T-cell (primary cell): ENCODE measurements at places on chromosomes 2 and 18.

DNA sequence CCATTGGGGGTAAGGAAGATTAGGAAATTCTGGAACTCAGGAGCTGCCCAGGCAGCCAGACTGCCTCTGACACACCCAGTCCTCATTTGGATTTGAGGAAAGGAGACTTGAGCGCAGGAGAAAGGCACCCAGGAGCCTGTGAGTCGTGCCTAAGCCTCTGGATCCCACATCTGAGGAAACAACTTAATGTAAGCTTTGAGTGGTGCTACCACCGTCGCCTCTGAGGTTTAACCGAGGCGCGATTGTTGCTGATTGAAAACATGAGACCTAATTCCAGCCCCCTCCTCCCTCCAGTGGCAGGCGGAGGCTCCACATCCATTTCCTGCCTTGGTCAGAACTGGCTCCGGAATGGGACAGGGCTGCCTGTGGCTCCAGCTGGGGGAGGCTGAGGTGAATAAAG, 176.7 kb upstream of the PKDCC start:
- no peak for DNase-seq

DNA sequence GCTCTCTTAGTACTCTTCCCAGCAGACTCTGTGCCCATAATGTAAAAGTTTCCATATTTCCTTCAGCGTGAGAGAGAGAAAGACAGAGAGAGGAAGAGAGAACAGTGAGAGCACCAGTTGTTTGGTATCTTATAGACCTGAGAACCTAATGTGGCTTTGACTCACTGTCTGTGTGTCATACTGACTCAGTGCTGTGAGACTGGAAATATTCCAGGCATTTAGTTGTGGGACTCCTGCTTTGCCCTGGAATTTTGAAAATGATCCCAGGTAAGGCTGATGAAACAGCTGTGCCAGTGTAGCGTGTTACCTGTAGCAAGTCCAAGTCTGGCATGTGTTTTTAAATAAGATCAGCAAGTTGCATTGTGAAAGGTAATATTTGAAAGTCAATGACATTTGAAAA, 87.9 kb upstream of the KCNH7 start:
- no peak for DNase-seq

DNA sequence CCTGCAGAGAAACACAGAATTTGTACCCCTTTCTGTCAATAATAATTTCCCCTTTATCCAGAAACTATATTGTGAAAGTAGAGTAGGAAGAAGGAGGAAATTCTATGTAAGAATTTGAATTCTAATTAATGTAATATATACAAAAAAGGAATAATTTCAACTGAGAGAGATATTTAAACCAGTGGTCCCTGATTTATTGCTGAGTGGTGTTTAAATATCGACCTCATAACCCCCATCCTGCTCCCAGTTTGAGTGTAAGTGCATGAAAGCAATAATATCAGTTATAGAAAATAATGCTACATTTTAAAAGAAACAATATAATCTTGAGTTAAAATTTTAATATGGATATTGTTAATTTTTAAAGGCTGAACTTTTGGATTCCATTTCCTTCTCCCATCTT, 286.2 kb upstream of the REG3G start:
- no peak for DNase-seq

GRCh38 chr18:72871091-72871490, 3.3 kb upstream of the NETO1 start:
- DNase-seq: no peak

DNA sequence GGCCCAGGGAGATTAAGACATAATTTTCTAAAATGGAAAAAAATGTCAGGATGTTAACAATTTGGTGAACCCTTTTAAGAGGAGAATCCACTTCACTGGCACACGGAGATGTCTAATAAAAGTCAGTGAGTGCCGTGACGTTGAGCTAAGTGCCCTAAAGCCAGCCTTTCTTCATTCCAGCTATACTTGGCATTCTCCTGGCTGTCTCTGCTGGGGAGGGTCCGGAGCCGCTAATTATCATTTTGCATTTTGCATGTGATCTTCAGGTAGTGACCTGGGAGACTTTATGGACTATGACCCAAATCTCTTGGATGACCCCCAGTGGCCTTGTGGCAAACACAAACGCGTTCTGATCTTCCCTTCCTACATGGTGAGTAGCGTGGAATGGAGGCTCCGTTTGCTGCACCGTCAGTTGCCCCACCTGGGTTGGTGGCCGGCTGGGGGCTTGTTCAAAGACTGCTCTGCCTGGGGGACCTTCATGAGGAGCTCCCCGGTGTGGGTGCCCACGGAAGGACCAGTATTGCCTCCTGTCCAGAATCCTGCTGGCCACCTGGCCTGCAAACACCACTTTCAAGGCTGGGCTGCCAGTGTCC, 101.7 kb downstream of the CABLES1 start:
- DNase-seq: no peak

- DNase-seq: no peak
Measured at GRCh38 chr2:43269074-43269572, 42.7 kb upstream of the ZFP36L2 start.

DNA sequence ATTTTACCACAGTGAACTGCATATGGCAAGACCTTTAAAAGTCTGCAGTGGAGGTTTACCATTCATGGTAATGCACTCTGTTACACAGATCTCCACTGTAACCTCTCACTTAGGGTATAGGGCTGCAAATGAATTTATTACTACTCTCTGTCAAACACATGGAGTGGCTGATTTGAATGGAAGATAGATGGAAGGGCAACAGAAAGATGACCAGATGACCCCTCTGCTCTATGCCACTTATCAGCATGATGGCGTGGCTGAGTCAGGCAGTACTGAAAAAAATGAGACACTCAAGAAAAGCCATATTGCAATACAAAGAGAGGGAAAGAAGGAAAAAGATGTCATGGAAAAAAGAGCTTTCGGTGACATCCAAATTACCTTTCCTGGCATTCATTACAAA, 72.3 kb downstream of the ABCA12 start:
- no peak for DNase-seq

GRCh38 chr18:5370332-5370731, 74.8 kb upstream of the ZBTB14 start:
- DNase-seq: no peak

DNA sequence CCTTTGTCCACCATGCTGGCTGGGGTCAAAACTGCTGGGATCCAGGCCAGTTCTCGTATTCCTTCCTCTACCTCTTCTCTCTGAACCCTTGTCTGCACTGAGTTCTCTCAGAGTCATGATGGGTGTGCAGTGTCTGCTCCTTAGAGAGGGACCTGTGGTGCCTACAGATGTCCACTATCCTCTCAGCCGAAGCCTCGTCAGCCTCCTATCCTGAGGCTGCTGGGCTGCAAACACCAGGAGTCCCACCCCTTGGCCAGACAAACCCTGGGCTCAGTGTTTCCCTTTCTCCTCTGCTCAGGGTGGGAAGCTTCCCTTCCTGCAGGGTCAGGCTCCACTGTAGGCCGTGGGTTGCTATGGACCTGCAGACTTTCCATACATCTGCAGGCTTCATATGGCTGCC, 2.3 kb downstream of the INPP5D start:
- no peak for DNase-seq

GRCh38 chr2:109474319-109474825, 139.4 kb downstream of the SEPTIN10 start:
- DNase-seq: no peak

DNA sequence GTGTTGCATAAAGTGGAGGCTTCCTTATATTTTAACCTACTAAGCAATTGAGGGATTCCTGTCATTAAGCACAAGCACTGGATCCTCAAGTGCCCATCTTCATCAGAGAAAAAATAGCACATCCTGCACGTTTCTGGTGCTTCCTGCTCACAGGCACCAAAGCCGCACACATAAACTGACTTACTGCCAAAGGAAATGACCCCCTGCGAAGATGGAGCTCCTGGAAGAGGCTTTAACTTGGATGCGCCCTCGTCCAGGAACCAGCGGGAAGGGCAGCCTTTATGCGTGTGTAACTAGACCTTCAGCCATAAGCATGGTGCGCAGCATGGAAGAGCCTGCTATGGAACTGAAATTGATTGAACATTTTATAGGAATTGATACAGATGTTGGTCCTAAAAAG, 188.7 kb downstream of the FTCDNL1 start:
- DNase-seq: no peak

DNA sequence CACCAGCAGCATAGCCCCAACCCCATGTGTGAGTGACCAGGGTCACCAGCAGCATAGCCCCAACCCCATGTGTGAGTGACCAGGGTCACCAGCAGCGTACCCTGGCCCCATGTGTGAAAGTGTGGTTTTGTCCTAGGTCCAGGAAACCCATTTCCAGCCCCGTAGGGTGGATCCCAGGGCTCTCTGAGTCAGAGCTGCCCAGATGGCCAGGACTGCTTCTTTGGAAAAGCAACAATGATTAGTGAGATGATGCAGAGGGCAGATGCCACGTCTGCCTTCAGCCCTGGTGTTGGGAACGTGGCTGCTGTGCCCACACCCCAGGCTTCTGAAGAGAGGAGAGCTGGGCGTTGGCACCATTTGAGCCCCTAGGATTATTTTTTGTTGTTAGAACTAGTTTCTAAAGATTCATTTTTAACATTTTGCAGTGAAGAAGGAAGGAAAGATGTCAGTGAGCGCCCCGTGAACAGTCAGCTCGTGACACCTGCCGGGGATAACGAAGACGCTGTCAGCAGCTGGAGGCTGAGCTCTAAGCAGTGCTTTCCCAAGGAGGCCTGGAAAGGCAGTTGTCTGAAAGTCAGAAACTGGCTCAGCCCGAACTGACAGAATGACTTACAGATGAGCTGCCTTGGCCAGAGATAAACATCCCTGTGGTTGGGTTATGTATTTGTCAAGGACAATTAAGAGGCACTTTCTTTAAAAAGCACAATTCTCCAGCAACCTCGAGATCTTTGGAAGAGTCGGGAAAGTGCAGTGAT, 32.1 kb upstream of the KCNG2 start:
- no peak for DNase-seq

DNA sequence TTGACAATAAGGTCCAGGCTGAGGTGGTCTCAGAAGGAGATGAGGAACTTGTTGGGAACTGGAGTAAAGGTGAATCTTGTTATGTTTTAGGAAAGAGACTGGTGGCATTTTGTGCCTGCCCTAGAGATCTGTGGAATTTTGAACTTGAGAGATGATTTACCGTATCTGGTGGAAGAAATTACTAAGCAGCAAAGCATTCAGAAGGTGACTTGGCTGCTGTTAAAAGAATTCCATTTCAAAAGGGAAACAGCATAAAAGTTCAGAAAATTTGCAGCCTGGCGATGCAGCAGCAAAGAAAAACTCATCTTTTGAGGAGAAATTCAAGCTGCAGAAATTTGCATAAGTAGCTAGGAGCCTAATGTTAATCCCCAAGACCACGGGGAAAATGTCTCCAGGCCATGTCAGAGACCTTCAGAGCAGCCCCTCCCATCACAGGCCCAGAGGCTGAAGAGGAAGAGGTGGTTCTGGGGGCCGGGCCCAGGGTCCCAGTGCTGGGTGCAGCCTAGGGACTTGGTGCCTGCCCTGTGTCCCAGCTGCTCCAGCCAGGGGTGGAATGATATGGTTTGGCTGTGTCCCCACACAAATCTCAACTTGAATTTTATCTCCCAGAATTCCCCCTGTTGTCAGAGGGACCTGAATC, 73.5 kb downstream of the FIGN start:
- DNase-seq: no peak

DNA sequence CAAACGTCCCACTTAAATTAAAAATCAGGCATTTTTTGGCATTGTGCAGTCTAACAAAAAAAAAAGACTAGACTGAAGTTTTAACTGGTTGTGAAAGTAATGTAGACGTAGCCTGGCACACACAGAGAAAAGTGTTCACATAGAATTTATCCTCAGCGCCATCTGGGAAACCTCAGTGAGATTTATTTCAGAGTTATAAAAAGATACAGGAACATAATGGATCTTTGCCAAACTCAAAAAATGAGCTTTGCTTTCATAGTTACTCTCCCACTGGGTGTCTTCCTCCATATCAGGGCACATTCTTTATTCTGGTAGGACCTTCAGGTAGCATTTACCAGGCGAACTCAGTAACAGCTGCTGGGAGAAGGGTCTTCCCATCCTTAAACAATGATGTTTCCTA, 532.4 kb upstream of the SALL3 start:
- no peak for DNase-seq

- DNase-seq: no peak
Measured at GRCh38 chr18:71431689-71432088, 1112.5 kb downstream of the CBLN2 start.

GRCh38 chr2:231928481-231928880, 2.3 kb upstream of the NPPC start:
- DNase-seq: no peak

GRCh38 chr18:76364282-76365259, 130.5 kb downstream of the ZNF516 start:
- DNase-seq: no peak

GRCh38 chr2:186645999-186646398, 47.9 kb upstream of the FAM171B start:
- DNase-seq: no peak
